Activated CD4-positive, alpha-beta T cell treated with anti-CD3 and anti-CD28 coated beads, Interleukin-2, amount 50 U/mL, for 24 hours (primary cell): ENCODE measurements at places on chromosomes 12 and 14.

GRCh38 chr12:27018037-27018436, 3.9 kb upstream of the TM7SF3 start:
- DNase-seq, result no peak

DNA sequence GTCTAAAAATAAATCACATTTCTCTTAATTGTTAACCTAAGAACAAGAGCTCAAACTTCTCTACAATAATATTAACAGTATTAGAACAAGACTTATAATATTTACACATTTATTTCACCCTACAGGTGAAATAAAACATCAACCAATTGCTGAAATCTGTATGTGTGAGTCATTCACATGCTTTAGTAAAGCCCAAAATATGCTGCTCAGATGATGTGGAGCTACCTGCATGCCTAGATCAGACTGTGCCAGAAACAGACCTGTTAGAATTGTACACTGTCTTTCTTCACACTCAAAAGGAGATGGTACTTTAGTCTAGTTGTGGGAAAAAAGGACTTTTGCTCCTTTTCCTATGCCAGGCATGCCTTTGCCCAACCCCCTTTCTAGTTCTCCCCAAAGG, 54.7 kb downstream of the RPS6KA5 start:
- DNase-seq, result no peak

GRCh38 chr14:95659293-95659989, 26.8 kb upstream of the TCL1B start:
- no peak for DNase-seq

GRCh38 chr14:103657471-103657870, 28.5 kb downstream of the KLC1 start:
- DNase-seq, result no peak

DNA sequence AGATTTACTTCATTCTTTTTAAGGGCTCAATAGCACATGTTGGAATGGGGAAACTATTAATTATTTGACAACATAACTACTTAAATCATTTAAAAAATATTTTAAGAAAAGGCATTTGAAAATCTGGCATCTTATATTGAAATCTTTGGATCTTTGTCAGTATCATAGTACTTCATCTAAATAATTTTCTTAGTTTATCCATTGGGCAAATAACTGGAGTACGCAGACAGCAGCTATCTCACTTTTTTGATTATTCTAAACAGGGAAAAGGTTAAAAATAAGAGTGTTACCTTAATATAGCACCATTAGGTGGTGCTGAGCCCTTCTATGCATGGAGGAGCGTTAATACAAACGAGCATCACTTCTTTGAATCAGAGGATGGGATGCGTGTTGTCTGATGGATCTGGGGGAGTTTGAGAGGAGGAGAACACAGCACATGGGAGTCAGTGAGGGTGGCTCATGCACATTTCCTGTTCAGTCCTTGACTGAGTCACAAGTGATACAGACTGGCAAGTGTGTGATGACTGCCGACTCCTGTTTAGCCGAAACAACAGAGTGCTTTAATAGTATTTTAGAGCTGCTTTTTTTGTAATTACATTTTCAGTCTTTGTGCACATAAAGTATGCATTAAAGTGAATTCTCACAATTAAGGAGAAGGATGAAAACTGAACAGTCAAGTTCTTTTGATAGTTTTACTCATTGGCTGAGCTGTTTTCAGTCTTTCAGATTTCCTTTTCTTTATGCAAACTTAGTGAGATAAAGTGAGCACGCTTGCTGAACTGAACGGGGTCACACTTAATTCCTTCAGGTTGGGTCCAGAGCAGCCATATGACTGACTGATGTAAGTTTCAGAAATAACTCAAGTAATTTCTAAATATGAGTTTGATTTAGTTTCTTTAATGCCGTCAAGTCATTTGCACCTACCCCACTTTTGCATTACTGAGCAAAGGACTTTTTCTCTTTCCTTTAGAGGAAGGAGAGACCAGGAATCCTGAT, 92.7 kb downstream of the DIP2B start:
- DNase-seq, result peak; percentile 21

- DNase-seq, result no peak
Measured at GRCh38 chr14:105083926-105084685, 18.9 kb upstream of the GPR132 start.

GRCh38 chr12:47920913-47921312, 16.1 kb upstream of the VDR start:
- DNase-seq, result no peak

DNA sequence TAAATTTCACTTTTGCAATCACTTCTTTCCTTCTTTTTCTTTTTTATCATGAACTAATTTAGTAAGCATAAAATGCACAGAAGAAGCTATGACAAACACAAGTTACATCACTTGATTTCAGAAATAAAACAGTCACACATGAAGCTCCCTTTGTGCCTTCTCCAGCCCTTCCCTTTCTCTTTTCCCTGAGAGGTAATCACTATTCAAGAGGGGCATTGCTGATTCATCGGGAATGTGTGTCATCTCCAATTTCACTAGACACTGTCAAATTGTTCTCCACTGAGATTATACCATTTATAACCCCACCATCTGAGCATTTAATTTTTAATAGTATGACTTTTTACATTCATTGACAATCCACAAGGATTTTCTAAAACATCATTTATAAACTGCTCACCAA, 91.6 kb upstream of the PTPRQ start:
- DNase-seq, result no peak

DNA sequence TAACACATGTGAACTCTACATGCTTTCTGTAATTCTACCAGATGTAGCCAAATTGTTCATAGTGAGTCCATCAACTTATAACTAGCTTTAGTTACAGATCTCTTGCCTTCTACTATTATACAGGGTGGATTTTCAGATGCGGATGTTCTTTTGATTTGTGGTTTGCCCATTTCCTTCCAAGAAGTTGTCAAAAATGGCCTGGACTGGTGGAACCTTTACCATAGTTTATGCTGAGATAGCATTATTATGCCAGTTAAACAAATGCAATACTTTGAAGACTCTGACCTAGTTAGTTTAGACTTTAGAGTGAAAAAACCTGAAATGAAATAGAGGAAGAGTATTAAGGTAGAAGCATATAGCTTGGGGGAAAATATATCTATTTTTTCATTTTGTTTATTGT, 27.4 kb upstream of the CFL2 start:
- no peak for DNase-seq

GRCh38 chr14:67413806-67414769, 2.1 kb upstream of the PLEK2 start:
- DNase-seq, result no peak

DNA sequence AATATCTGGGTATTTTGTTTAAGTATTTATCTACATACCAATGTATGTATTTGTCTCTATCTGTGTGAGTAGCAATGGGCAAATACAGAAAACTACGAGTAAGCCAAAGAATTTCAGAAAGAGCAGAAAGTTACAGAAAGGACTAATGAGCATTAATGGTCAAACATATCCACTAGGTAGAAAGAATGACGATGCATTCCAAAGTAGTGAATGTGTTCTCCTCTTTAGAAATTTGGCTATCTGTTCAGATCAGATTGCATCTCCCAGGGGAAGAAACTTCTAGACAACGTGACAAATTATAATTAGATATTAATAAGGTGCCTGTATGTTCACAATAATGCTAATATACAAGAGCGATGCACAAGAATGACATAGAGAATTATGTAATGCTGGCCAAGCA, 194.5 kb upstream of the GZMB start:
- DNase-seq, result no peak

DNA sequence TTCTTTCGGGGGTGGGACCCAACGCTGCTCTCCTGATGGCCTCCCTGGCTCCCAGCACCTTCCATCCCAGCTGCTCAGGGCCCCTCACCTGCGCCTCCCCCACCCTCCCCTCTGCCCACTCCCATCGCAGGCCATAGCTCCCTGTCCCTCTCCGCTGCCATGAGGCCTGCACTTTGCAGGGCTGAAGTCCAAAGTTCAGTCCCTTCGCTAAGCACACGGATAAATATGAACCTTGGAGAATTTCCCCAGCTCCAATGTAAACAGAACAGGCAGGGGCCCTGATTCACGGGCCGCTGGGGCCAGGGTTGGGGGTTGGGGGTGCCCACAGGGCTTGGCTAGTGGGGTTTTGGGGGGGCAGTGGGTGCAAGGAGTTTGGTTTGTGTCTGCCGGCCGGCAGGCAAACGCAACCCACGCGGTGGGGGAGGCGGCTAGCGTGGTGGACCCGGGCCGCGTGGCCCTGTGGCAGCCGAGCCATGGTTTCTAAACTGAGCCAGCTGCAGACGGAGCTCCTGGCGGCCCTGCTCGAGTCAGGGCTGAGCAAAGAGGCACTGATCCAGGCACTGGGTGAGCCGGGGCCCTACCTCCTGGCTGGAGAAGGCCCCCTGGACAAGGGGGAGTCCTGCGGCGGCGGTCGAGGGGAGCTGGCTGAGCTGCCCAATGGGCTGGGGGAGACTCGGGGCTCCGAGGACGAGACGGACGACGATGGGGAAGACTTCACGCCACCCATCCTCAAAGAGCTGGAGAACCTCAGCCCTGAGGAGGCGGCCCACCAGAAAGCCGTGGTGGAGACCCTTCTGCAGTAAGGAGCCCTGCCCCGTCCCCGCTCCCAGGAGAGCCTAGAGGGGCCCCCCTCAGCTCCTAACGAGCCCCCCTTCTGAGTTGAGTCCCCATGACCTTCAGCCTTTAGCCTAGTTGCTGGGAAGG, at the start of gene HNF1A:
Gene HNF1A, plus strand, starts transcription at position 248 of the 924 bp plus-strand sequence. Its CDS starts 226 bp downstream, at position 474.
- no peak for DNase-seq
